ENCODE measurements at places on chromosomes 12 and 14.

- DNase-seq: no peak
Observed at GRCh38 chr14:52863334-52863700, 71.9 kb upstream of the GNPNAT1 start.

DNA sequence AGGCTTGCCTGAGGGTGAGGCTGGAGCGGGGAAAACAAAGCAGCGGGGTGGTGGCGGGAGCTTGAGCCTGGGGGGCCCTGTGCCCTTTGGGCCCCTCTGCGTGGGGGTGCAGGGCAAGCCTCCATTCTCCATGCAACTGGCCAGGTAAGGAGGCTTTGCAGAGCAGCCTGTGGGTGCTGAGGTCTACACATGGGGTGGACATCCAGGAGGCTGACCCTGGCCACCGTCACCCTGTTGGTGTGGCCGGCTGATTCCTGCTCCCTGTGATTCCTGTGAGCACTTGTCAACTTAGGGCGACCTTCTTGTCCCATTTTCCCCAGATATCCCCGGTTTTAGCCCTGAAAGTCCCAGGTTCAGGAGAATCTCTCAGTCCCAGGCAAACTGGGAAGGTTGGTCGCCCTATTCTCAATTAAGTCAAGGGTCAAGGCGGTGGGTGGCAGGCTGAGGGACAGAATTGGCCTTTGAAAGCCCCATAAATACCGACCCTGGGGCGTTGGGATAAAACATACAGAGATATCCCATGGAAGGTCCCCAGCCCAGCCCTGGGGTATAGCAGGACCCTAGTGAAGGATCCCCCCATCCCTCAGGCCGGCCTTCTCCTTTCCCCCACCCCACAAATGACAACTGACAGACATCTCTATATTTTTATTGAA lies 70.5 kb downstream of the PRIMA1 start:
- DNase-seq: no peak

DNA sequence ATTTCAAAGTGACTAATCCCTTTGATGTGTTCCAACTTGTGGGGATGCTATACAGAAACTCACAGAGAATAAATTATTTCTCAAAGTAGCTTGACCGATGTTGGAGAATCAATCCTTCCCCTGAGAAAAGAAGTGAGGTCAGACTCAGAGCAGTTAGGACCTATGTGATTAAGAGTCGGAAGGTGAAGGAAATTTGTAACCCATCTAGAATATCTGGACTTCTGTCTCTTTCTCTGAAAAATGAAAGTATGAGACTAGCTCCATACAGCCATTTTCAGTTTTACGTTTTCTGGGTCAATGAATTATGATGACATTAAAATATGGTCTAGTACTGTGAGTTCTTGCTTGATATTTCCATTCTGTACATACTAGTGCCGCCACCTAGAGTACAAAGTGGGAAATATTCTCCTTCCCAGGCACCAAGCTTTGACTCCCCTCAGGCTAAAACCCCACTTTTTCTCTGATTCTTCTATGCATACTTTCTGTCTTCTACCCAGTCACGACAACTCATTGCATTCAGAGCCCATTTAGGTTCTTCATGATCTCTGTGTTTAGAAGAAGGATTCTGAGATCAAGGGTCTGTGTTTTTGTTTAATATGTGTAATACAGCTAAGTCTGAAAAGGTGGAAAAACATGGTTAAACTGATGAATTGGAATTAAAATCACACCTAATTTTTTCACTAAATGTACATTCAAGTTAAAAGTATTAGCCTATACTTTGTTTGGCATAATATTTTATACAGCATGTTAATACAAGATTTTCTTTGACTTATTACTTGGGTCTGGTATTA lies 6.9 kb upstream of the NTS start:
- peak; percentile 44 for DNase-seq

GRCh38 chr14:75609116-75609515 lies 30.7 kb downstream of the FLVCR2 start:
- DNase-seq: no peak

- no peak for DNase-seq
Observed at GRCh38 chr12:97425802-97426491, 36.7 kb upstream of the RMST start.

- DNase-seq: no peak
Observed at GRCh38 chr12:26828280-26829073, 4.5 kb downstream of the ITPR2 start.

GRCh38 chr12:95538656-95539055 lies 12.6 kb downstream of the USP44 start:
- no peak for DNase-seq

- no peak for DNase-seq
Observed at GRCh38 chr14:41349289-41349910, 257.3 kb upstream of the LRFN5 start.

- DNase-seq: no peak
Observed at GRCh38 chr14:91376547-91377477, 40.8 kb downstream of the CCDC88C start.

DNA sequence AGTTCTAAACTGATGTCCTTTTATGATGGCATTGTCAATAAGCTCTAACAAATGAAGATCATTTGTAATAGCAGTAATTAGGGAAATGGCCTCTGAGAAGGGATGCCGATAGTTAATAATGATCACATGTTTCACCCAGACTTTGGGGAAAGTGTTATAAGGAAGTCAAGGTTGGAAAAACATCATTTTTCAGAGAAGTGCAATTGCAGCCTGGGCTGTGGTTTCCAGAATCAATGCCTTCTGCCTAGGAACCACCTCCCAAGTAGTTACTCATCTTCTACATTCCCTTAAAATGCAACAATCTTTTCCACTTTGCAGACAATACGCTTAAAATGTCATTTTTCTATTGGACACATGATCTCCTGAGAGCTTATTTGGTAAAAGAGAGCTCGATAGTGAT lies 879 bp downstream of the EDDM3A start:
- DNase-seq: no peak

- DNase-seq: no peak
Observed at GRCh38 chr14:55099756-55100155, 29.3 kb upstream of the LGALS3 start.

GRCh38 chr14:64971491-64971942 lies 619 bp downstream of the RAB15 start:
- no peak for DNase-seq

- DNase-seq: no peak
Observed at GRCh38 chr12:19642345-19642744, 203.1 kb downstream of the AEBP2 start.

- DNase-seq: no peak
Observed at GRCh38 chr14:104119488-104120251, 18.7 kb upstream of the KIF26A start.

DNA sequence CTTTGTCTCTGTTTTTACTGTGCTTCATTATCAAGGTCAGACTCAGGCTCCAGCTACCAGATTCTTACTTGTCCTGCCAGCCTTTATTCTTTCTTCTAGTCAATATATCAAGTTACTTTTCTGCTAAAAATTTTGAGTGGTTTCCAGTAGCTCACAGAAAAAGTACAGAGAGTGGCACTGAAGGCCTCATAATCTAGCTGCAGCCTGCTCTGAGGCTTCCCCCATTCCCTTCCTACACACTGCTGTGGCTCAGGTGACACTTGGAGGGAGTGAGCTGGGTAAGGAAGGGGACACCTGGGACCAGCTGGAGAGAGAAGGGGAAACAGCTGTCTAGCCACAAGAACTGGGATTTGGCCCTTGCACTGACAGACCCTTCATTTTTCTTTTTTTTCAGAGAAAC lies 25.4 kb downstream of the TTC6 start:
- no peak for DNase-seq

GRCh38 chr12:123916729-123917128 lies 55.9 kb downstream of the CCDC92 start:
- no peak for DNase-seq
